ENCODE measurements at places on chromosomes 5 and 9.

GRCh38 chr5:179124273-179124852 is 64.2 kb downstream of the ZNF354C start:
- no peak for DNase-seq

GRCh38 chr5:65926276-65926783 is at the start of gene ERBIN:
TSS of gene ERBIN (plus strand) at chr5:65926575. CDS start at chr5:65992719, 66,144 bp downstream.
- DNase-seq: peak; percentile 77

DNA sequence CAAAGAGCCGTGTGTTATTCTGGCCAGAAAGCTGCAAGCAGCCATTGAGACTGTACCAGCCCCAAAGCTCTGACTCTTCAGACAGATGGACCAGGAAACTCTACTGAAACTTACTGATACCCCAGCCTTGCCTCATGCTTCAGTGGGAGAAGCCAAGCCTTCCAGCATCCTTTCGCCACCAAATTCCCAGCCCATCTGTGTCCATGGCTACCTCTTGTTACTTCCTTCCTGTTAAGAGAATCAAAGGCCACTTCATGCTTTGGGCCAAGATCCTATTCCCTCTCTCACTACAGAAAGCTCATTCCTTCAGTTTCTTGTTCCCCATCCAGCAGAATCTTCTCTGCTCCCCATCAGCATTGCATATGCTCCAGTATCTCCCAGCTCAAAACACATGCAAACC is 46.9 kb upstream of the FREM1 start:
- DNase-seq: no peak

DNA sequence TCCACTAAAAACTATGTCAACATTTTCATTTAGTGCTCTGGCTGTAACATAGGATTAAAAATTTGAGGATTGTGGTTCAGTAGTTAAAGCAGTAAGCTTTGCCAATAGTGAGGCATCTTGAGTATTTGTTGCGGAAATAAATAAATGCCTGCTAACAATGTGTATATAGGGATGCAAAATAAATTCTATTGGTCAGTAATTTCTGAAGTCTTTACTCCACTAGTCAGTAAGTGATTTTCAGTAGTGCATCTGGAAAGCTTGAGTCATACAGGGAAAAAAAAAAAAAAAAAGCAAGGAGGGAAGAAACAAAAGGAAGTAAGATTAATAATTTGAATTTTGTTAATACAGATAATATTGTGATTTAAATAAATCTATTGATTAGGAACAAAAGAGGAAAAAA is 21.0 kb downstream of the NIPBL start:
- no peak for DNase-seq

- DNase-seq: no peak
Measured at GRCh38 chr5:76230711-76231285, 147.6 kb downstream of the SV2C start.

DNA sequence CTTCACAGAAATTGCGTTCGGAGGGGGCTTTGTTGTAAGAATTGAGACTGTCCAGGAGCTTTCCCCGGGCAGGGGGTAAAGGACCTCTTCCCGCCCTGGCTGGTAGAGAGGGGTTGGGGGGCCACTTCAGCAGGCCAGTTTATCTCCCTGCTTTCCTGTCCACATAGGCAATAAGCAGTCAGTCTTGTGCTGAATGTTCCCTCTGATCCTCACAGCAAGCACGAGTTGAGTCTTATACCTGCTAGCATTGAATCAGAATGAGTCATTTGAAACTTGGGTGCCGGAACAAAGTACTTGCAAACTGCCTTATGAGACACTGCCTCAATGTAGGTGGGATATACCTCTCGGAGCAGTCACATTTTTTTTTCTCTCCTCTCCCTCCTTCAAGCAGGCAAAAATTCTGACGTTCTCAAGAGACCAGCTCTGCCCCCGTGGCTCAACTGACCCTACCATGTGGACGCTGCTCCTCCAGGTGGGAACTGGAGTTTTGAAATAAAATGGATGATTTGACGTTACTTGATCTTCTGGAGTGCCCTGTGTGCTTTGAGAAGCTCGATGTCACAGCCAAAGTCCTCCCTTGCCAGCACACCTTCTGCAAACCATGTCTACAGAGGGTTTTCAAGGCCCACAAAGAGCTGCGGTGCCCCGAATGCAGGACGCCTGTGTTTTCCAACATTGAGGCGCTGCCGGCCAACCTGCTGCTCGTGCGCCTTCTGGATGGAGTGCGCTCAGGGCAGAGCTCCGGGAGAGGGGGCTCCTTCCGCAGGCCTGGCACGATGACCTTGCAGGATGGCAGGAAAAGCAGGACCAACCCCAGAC is 1.3 kb downstream of the SH3RF2 start:
- DNase-seq: peak; percentile 90

DNA sequence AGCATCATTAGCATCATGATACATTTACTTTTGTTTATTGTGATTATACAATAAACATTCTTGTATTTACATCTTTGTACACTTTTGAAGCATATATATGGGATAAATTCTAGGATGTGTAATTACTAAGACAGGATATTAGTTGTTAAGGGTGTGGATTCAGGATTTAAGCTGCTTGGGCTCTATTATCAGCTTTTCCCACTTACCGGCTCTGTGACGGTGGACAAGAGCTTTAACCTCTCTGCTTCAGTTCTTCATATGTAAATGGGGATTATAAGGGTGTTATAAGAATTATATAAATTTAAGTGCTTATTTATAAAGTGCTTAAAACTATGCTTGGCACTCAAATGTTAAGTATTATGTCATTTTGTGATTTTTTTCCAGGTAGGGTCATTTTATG is 131.1 kb downstream of the FER start:
- DNase-seq: no peak

DNA sequence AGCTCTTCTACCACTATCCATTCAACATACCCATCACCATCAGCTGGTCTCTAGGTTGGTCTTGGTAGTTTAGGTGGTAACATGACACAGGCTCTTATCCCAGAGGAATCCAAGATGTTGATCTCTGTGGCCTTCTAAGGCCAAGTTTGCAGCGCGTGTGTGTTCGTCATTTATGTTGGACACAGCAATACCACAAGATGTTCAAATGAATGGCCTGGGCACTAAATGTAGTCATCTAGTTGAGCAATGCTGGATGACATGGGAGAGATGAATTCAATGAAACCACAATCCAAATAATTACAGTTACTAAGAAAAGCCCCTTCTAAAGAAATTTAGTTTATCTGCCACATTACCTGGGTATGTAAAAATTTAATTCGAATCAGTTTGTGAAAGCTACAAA is 292.4 kb downstream of the MRPS30 start:
- DNase-seq: no peak

DNA sequence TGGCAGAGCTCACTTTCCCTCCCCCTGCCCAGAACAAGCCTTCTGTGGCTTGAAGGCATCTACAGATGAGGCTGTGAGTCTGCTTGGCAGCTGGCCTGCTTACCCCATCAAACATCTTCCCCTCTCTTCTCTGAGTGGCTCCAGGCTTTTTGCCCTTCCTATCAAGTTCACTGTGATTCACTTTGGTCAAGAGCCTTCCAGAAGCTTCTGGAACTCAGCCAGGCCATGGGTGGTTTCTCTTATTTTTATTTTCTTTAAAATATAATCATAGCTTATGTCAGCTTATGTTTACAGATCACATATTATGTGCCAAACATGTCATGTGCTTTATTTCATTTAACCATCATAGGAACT is 267.0 kb downstream of the SEC61B start:
- no peak for DNase-seq

DNA sequence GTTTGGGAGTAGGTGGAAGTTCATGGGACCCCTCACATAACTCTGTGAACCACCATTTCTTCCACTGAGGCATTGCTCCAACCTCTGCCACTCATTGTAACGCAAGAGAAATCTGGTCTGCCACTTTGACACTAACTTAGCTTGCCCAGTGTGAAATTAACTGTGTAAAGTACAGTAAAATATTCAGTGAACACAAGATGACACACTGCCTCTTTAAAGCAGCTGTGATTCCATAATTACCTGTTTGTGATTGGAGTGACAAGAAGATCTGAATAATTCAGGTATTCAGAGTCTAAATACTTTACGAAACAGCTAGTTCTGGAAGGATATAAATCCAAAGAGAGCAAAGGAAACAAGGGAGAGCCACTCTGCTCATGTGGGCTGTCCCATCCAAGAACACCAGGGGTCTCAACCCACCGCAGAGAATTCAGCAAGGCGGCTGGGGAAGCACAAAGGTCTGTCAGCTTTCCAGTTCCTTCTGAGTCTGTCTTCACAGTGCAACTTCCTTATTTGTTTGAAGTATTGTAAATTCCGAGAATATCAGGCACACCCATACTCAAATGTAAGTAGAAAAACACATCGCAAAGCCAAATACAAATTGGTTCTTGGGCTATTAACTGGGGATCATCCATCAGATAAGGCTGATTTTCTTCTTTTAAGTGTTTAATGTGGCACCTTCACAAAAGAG is 86.9 kb downstream of the GNAQ start:
- DNase-seq: no peak

DNA sequence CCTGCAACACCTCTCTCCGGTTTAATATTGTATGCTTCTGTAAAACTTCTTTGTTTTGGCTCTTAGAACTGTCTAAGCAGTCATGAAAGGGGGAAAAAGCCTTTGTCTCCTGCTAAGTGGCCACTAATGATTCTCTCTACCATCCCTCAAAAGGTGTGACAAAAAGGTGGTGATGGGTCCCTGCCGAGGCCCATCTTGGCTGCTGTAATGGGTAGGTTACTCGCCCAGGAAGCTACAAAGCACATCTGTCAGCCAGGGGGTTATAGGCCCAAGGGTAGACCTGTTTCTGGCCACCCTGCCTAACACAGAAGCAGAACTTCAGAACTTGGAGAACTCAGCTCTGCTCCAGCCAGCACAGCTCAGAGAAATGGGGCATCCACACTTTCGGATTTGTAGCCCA is 1.6 kb downstream of the FAM219A start:
- DNase-seq: no peak

- no peak for DNase-seq
Measured at GRCh38 chr9:109517901-109518377, 19.8 kb upstream of the PTPN3 start.

DNA sequence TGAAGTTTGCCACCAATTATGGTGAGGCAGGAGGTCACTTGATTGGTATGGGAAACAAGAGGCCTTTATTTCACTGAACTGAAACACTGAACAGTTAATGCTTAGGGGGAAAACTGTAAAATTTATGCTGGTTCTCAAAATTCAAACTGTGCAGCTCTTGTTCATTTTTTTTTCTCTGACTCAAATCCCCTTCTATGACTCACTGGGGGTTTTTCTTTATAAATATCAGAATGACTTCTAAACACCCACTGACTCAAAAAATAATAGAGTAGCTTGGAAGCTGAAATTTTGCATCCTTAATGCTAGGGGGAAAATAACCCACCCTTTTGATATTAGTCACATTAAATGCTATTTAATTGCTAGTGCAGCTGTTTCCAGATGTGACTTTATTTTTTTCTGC is 24.1 kb upstream of the OTP start:
- peak; percentile 65 for DNase-seq

GRCh38 chr5:167514461-167514860 is 777.0 kb upstream of the WWC1 start:
- no peak for DNase-seq

- peak; percentile 5 for DNase-seq
Measured at GRCh38 chr5:175257128-175257846, 186.7 kb downstream of the DRD1 start.

DNA sequence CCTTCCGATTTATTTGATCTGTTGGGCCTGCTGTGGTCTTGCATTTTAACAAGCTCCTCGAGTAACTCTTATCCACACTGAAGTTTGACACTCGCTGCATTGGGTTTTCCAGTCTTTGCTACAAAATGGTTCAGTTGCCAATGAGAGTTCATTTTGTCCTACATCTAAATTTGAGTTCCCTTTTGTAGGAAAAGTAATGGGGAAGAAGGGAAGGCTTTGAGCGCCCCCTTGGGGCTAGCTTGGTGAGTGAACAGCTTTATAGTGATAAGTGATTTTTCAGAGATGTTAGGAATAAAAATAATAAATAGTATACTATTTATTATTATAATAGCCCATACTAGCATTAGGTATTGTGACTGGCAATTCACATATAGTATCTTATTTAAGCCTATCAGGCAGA is 89.9 kb upstream of the GNAQ start:
- DNase-seq: peak; percentile 57

DNA sequence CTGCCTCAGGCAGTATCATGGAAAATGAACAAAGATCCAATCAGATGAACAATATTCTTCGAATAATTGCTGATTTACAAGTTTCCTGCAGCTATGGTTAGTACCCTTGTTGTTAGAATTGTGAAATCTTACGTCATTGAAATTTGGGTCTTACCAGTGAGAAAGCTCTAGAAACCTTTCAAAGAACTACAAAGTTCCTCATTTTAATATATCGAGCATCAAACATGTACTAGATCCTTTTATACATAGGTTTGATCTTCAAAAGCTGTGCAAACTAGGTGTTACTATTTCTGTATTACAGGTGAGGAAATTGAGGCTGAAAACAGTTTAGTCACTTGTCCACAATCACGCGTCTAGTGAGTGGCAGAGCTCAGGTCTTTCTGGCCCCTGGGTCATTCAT is 43.7 kb upstream of the ANGPTL2 start:
- no peak for DNase-seq

- no peak for DNase-seq
Measured at GRCh38 chr5:80659106-80659505, 4.3 kb upstream of the DHFR start.

GRCh38 chr9:108486831-108487230 is 369.0 kb downstream of the ACTL7B start:
- no peak for DNase-seq

DNA sequence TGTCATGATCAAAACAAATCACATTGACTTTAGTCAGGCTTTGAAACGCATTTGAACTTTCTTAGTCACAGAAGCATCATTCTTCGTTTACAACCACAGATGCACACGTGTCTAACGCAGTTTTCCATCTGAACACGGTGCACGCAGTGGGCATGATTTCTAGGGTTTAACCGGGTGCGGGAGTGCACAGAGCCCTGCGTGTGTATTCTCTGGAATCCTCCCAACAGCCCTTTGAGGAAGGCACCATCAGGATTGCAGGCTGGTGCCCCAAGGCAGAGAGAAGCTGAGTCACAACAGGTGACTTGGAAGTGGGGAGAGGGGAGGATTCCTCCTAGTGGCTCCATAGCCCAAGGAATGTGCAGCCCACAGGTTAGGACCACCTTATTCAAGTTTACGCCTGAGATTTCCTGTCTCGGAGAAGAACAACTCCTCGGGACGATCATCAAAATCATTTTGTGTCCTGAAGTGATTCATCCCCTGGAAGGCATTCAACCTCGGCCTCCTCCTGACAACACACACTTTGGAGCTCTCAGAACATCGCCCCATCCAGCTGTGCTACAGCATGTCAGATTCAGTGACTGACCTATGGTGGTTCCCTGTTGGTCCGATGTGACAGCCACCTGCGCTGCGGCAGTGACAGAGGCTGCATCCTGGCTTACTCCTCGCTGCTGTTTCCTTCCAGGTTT is 13.1 kb downstream of the ROPN1L start:
- no peak for DNase-seq

- no peak for DNase-seq
Measured at GRCh38 chr9:32294106-32294505, 90.3 kb upstream of the ACO1 start.

GRCh38 chr9:13351778-13352386 is 72.4 kb upstream of the MPDZ start:
- DNase-seq: no peak

GRCh38 chr9:98445576-98445975 is 190.1 kb upstream of the TBC1D2 start:
- no peak for DNase-seq
